ENCODE measurements at places on chromosomes 7 and 10.

DNA sequence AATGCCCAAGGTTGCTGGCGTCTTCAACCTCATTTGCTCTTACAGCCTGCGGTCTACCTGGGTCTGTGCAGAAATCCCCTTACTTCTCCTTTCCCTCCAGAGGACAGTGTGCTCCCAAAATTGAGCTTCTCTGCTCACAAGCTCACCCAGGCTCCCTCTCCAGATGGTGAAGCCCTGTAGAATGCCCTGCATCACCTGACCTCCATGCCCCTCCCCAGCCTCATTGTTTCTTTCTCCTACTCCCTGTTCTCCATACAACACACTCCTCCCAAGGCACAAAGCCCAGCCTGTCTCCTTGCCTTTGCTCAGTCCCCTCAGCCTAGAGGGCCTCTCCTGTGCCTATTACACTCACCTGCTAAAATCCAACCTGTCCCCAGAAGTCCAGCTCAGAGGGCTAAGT, 3.5 kb downstream of the CRHR2 start:
- DNase-seq, result no peak

DNA sequence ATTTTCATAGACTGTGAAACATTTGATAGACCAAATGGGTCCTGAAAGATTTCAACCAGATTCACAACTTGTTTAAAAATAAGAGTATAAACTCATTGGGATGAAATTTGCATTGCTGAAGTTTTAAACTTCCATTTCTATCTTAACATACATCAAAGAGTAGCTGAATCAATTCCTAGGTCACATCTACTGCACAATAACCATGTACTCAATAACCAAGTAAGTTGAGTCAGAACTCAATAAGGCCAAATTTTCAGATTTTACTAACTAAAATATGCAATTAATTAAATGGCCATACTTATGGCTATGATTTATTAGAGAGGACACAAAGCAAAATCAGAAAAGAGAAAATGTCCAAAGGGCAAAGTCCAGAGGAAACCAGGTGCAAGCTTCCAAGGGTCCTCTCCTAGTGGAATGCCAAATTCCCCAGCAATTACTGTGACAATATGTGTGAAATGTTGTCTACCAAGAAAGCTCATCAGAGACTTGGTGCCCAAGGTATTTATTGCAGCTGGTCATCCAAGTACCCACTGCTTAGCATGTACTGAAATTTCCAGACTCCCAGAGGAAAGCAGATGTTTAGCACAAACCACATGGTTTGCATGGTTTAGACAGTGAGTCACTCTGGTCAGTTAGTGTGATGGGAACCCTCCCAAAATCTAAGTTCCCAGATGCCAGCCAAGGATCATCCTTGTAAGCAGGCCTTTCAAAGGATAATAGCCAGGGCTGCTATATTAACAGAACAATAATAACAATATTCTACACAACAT, 238.9 kb downstream of the IPMK start:
- DNase-seq, result no peak

DNA sequence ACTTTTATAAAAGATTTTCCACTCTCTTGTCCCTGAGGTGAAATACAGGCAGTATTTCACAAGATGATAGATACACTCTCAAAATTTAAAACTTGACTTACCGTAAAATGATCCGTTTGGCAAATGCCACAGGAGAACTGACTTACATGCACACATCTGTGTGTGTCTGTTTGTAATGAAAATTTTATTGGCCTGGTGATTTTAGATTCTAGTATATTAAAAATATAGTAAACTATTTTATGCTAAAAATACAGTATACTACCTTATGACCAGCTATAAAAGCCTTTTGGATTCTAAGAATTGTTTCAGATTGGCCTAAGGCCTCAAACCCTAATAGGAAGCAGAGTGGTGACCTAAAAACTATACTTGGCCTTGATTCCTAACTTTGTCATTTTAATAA, 362.7 kb downstream of the IPMK start:
- no peak for DNase-seq

DNA sequence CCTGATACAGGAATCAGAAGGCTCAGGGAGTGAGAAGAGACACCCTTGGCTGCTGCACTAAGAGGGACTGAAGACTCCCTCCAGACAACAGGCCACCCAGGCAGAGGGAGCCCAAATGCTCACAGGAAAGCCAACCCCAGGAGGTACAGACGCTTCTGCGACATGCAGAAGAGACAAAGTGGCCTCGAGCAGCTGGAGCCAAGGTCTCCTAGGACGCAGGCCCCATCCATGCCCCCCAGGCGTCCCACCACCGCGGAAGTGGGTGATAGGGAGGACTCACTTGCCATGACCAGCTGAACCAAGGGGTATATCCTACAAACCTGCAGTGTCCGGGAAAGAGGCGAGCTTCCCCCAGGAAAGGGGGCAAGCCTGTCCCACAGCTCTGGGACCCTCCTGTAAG, 56.9 kb downstream of the CTBP2 start:
- no peak for DNase-seq

DNA sequence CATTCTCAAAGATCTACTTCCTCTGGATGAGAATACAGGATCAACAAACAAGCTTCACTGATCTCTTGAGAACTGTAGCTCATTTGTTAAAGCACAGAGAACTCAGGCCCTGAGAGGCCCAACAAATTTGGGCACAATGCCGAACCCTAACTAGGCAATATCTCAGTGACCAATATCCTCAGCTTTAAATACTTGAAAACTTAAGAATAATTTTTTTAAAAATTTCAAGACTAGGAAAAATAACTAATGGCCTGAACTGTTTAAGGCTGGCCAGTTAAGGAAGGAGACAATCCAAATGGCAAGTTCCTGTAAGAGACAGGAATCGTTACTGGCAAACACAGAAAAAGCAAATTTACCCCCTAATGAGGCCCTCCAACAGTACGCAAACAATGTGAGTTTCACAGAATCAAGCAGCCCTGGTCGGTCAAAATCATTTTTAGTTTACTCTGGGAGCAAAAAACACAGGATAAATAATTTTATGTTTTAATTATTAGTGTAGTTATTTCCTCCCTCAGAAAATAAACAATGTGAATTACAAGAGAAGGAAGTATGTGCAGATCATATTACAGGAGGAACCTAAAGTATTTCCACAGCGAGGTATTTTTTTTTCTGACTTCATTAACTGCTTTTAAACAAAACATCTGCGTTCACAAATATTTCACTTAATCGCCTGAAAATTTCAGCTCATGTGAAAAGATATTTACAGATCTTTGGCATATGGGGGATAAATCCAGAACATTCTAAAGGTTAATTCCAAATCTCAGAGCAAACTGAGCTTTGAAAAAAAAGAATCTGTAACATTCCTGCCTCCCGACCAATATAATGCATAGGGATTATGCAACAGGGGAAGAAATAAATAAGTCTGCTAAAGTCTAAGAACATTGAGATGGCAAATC, 39.5 kb downstream of the NT5C2 start:
- no peak for DNase-seq

- no peak for DNase-seq
Measured at GRCh38 chr7:96014617-96015016, 242.3 kb downstream of the DYNC1I1 start.

GRCh38 chr7:2197436-2198155, 35.1 kb downstream of the MAD1L1 start:
- no peak for DNase-seq

DNA sequence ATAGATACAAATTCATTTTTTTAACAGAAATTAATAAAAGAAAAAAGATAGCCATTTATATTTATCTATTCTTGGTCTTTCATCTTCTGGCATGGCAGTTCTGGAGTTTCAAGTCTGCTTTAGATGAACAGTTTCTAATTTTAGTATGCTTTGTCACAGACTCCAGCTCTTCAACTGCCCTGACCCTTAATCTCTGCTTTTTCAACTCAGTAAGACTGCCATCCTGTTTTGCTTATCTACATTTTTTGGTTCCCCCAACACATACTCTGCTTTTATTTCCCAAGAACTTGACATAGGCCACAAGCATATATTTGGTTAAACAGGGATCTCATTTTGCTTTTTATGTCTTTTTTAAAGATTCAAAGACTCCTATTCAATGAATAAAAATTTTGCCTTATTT, 309.3 kb upstream of the KCND2 start:
- DNase-seq, result no peak

DNA sequence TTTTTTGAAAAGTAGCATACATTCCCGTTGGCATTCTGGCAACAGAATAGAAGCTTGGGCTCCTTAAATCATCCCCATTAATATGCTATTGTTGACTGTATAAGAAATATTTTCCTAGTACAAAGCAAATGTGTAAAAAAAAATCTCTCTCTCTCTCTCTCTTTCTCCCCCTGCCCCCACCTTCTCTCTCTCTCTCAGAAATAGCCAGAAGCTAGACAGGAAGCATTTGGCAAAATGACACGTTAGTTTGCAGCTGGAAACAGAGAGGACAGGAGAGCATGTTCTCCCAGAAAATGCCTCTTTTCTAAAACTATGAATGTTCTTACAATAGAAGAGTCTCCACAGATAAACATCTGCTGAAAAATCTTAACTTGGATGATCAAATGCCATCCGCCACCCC, 59.6 kb upstream of the AKR1E2 start:
- DNase-seq, result no peak

DNA sequence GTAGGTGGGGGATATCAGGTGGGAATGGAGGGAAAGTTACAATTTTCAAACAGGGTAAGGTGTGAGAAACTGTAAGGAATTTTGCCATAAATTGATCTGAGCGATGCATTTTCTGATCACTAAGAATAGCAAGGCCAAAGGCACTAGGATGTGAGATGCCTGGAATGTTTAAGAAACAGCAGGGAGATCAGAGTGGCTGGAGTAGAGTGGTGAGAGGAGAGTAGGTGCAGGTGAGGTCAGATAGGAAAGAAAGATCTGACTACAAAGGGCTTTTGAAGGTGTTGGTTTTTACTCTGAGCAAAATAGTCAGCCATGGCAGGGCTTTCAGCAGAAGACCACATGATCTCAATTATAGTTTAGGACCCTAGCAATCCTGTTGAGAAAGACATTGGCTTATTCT, 55.0 kb downstream of the HDAC9 start:
- DNase-seq, result no peak

GRCh38 chr7:50455658-50456057, 5.5 kb upstream of the FIGNL1 start:
- DNase-seq, result no peak

DNA sequence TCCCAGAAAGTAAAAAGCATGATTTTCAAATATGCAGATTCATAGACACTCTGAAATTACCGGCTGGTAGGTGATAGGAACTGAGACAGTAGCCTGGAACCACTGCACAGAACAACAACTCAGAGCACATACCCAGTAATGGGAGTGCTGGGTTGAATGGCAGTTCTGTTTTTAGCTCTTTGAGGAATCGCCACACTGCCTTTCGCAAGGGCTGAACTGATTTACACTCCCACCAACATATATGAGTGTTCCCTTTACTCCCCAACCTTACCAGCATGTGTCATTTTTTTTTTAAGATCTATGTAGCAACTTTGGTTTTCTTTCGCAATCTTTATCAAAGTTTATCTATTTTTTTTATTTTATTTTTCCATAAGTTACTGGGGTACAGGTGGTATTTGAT, 358.8 kb downstream of the CALN1 start:
- DNase-seq, result no peak

- DNase-seq, result no peak
Measured at GRCh38 chr7:2269991-2270460, 28.0 kb downstream of the NUDT1 start.

- DNase-seq, result no peak
Measured at GRCh38 chr7:31027161-31027965, 24.7 kb upstream of the ADCYAP1R1 start.
